Right atrium auricular region (tissue), 2 donors: ENCODE measurements at places on chromosomes 16 and 17. TPM values are rescaled to one million over a fixed set of nuclear protein-coding genes. Genes with fewer than 3 reads are reported as not detected.

The BCO1 gene
- total RNA-seq, result not detected

The IRX5 gene
- total RNA-seq, result 0.59 TPM

The NGFR gene
- 13.9 TPM for total RNA-seq

The FOXJ1 gene
- not detected for total RNA-seq

The ZSCAN10 gene
- total RNA-seq, result not detected

The ZNF624 gene
- 0.78 TPM for total RNA-seq

The DOC2B gene
- 2.6 TPM for total RNA-seq

DNA sequence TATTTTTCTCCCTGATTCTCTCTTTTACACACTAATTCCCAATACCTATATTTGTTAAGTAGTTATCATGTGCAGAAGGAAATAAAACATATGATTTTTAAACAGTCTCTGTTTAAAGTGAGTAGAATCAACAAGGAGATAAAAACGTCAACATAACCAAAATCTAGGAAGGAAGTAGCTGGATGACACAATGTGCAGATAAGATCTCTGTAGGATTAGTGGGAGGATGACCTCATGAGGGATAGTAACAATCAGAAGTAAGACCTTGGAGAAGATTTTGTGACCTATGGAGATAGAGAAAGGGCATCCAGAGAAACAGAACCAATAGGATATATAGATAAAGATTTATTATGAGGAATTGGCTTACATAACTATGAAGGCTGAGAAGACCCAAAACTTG, 262.6 kb upstream of the CDH11 start:
- H3K36me3 ChIP-seq, result no peaks in the 10 kb centered on the region
- no peaks in the 10 kb centered on the region for H3K27me3 ChIP-seq
- H3K4me1 ChIP-seq, result no peaks in the 10 kb centered on the region

DNA sequence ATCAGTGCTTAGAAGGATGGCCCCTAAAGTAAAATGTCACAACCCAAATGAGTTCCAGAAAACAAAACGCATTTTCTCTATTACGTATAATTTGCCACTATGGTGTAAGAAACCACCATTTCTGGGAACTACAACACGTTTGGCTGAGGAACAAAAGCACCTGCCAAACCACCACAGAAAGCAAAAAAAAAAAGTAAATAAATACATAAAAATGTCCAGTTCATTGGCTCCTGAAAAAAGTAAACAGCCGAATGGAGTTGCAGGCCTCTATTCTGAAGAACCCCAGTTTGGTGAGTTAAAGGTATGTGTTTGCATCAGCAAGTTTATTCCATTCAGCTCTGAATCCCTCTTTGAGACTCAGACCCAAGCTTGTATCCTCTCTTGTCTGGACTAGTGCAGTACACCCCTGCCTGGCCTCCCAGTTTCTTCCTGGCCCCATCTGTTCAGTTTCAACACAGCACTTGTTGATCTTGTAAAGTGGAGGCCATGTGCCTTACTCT, 36.9 kb downstream of the ERN1 start:
- no peaks in the 10 kb centered on the region for H3K36me3 ChIP-seq
- no peak for DNase-seq
- H3K27me3 ChIP-seq, result no peaks in the 10 kb centered on the region
- no peak overlapping the region for H3K27ac ChIP-seq
- H3K4me3 ChIP-seq, result no peak overlapping the region

- no peak overlapping the region for H3K4me3 ChIP-seq
- no peaks in the 10 kb centered on the region for H3K27me3 ChIP-seq
- no peak overlapping the region for H3K27ac ChIP-seq
- DNase-seq, result no peak
- H3K36me3 ChIP-seq, result no peaks in the 10 kb centered on the region
Observed at GRCh38 chr17:57142925-57143324, 57.9 kb downstream of the AKAP1 start.

DNA sequence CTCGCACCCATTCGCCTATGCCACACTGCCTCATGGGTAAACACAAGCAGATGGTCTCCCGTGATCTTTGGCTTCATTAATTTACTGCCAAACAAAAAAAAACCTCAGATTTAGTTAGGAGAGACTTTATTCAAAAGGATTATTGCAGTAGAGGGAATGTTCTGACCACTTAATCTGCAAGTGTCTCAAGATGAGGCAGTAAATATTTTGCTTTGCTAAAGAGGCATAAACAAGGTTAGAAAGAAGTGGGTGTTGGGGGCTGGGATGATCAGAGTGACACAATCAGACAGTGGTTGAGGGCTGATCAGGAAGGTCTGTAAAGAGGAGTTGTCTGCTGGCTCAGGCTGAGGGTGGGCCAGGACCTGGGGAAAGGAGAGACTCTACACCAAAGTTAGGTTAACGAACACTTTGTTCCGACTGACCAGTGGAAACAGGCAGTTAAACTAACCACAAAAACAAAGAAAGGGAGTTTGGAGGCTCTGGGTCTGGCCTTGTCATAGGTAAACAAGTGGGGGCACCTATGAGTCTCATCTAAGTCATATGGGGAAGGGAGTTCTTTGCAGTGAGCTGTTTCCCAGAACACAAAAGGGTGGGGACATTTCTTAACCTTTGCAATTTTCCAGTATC, 28.5 kb downstream of the HSD17B2 start:
- no peaks in the 10 kb centered on the region for H3K36me3 ChIP-seq
- no peaks in the 10 kb centered on the region for H3K4me1 ChIP-seq
- H3K4me3 ChIP-seq, result no peak overlapping the region
- no peak for DNase-seq
- H3K27me3 ChIP-seq, result no peaks in the 10 kb centered on the region

DNA sequence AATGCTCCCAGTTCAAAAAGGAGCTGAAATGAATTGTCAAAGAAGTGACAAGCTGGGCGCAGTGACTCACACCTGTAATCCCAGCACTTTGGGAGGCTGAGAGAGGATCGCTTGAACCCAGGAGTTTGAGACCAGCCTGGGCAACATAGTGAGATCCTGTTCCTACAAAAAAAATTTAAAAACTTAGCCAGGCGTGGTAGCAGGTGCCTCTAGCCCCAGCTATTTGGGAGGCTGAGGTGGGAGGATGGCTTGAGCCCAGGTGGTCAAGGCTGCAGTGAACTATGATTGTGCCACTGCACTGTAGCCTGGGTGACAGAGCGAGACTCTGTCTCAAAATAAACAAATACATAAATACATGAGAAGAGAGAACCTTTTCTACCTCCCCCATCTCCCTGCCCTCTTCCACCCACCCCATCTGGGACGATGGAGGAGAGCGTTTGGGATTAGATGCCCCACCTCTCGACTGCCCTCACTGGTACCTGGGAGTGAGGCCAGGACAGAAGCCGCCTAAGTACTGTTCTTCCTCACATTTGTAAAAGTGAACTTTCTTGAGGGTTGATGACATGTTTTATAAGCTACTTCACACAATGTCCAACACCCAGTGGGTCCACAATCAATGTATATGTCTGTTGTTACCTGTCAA, 2.4 kb downstream of the IL4R start:
- peak overlapping the region; percentile 92 for H3K27ac ChIP-seq
- no peak for DNase-seq
- H3K4me1 ChIP-seq, result peaks cover 67% of the 10 kb centered on the region
- no peaks in the 10 kb centered on the region for H3K36me3 ChIP-seq
- peak overlapping the region; percentile 75 for H3K4me3 ChIP-seq

- H3K4me3 ChIP-seq, result peak overlapping the region; percentile 99
- peaks cover 12% of the 10 kb centered on the region for H3K36me3 ChIP-seq
- peaks cover 31% of the 10 kb centered on the region for H3K4me1 ChIP-seq
- DNase-seq, result no peak
- peak overlapping the region; percentile 63 for H3K27ac ChIP-seq
Observed at GRCh38 chr17:80990921-80991644, 558 bp upstream of the CHMP6 start.

- no peak overlapping the region for H3K4me3 ChIP-seq
- no peaks in the 10 kb centered on the region for H3K36me3 ChIP-seq
- H3K4me1 ChIP-seq, result no peaks in the 10 kb centered on the region
Observed at GRCh38 chr16:2194852-2195321, 1.5 kb downstream of the CASKIN1 start.

DNA sequence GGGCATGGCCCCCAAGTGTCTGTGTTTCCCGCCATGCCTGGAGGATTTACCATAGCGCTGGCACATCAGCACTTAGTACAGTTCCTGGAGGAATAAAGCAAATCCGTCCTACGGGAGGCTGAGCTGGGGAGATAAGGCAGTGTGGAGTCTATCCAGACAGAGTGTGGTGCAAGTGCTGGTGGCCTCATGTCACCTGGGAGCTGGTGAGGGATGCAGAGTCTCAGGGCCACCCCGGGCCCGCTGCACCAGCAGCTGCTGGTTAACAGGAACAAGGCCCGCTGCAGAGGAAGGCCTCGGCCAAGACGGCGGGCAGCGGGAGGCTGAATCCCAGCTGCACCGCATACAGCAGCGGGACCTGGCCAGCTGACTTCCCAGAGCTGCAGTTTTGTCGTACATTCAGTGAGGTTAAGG, 57.3 kb upstream of the CDC42EP4 start:
- peaks cover 31% of the 10 kb centered on the region for H3K4me1 ChIP-seq
- H3K36me3 ChIP-seq, result no peaks in the 10 kb centered on the region
- no peak for DNase-seq
- no peak overlapping the region for H3K4me3 ChIP-seq
- H3K27me3 ChIP-seq, result no peaks in the 10 kb centered on the region
